ENCODE measurements at places on chromosomes 3 and 15.

- DNase-seq = no peak
These were observed 3.4 kb upstream of the PARP14 start for GRCh38 chr3:122677216-122677615.

DNA sequence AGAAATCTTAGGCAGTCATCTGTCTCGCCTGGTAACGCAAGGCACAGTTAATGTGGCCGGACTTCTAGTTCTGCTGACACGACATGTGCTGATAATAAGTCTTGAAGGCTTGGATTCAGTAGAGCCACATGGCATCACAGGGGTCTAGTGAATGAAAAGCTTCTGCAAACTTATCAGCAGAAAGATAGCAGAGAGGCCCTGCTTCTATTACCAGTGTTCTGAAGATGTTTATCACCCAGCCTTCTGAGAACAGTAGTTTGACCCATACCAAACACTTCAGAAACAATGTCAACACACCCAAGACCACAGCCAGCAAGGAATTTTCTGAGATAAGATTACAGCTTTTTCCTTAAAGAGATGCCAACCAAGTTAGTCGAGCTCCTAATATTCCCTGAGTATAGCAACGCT lies 102.7 kb upstream of the UMPS start:
- peak; percentile 60 for DNase-seq

DNA sequence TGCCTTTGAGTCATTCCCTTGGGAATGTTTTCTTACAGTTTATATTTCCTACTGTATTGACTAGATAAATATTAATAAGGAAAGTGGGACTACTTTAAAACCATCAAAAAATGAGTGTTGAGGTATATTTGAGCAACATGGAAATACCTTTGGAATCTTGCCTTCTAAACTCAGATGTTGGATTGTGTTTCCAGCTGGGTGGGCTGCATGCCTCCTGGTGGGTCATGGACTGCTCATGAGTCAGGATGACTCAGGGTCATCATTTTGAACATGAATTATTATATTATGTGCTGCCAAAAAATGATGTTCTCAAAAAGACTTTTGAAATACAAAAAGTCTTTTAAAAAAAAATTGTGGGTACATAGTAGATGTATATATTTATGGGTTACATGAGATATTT lies 41.1 kb upstream of the APH1B start:
- DNase-seq = peak; percentile 89

DNA sequence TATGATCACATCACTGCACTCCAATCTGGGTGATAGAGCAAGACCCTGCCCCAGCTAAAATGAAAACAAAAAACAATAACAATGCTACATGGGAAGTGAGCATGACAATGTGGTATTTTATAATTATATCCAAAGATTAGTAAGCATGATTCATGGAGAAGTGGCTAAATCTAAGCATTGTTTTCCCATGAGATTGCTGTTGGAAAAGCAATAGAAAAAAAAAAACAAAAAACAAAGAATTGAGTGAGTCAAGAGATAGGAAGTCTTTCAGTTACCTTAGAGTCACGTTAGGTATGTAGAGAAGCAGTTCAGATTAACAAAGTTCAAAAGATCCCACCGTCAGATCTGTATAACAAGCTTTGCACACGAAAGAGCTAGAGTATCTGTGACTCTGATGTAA lies 210.3 kb upstream of the CNTN6 start:
- no peak for DNase-seq

DNA sequence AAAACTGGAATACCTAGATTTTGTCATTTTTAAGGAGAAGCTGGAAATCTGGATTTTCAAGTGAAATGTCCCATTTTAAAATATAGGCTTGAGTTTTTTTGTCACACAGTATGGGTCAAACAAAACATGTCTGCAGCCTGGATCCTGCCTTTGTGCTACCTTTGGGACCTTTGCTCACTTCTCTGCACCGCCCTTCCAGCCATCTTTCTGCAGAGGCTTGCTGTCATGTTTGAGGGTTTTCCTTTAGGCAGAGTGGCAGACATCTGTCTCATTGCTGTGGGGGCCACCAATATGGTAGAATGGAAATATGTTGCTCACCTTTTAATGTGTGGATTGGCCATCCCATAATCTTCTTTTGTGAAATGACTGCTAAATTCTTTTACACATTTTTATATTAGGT lies 136.3 kb downstream of the EEFSEC start:
- DNase-seq = no peak

Measured in NCI-H226 (cell line).